Activated CD4-positive, alpha-beta memory T cell treated with anti-CD3 and anti-CD28 coated beads for 36 hours (primary cell): ENCODE measurements at places on chromosomes 16 and 17.

DNA sequence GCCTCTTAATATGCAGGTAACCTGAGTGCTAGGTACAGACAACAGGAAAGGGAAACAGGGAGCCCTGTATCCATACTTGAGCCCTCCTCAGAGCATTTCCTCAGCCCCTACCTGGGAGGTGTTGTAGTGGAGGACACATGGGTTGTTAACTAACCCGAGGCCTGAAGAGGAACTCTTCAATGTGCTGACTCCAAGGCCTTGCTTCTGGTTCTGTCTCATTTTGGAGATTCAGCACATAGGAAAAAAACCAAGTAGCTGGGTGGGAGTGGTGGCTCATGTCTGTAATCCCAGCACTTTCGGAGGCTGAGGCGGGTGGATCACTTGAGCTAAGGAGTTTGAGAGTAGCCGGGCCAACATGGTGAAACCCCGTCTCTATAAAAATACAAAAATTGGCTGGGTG, 24.8 kb downstream of the SNX11 start:
- no peak for DNase-seq

- DNase-seq, result no peak
Observed at GRCh38 chr17:37571674-37572073, 37.5 kb downstream of the SYNRG start.

DNA sequence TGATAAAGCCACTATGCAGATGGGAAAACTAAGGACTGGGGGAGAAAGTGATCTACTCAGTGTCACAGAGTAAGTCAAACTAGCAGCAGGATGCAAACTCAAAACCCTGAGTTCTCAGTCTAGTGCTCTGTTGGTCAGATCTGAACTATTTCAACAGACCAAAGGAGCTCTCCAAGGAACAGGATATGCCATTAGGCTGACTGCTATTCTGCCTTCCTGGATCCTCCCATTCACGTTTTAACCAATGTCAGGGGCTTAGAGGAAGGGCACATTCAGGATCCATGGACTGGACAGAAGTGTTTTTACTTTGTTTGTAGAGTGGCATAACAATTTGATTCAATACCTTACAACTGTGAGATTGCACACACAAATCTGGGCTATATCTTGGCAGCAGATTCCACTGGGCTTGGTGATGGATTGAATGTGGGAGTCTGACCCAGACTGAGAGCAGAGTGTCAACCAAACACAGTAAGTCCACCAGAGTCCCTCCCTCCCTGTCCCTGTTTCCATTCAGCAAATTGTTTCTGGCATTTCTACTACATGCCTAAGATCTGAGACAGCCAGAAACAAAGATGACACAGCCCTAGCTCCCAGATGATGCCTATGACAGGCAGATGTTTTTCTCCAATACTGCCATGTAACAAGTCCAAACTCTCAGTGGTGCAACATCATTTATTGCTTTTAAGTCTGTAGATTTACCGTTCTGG, 337.8 kb upstream of the CDH5 start:
- no peak for DNase-seq

DNA sequence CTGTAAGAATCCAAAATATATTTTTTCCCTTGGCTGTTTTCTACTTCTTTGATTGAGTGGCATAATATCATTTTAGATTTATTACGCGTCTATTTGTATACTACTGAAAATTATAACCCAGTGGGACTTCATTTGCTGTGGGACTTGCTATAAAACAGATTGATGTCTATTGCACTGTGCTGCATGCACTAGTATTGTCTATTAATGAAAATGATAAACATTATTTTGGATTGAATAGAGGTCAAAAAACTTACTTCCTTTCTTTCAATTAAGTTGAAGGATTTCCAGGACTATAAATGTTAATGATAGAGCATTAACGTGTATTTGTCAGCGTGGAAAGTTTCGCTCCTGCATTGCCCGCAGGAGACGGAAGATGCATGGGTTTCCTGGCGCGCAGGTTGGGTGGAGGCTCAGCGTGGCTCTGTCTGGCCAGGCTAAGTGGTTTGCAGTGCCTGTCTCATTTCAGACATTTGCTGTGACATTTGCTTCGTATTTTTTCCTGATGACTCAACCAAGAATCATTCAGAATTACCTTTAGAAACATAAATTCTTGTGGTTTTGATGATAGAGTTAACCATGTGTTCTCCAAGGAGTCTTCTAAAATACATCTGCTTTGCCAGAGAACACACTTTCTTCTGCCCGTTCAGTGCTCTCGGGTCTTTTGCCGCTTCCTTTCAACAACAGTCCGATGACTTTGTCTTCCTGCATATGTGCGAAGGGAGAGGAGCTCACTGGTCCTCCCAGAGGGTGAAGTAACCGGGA, 216.7 kb downstream of the RPTOR start:
- peak; percentile 86 for DNase-seq

DNA sequence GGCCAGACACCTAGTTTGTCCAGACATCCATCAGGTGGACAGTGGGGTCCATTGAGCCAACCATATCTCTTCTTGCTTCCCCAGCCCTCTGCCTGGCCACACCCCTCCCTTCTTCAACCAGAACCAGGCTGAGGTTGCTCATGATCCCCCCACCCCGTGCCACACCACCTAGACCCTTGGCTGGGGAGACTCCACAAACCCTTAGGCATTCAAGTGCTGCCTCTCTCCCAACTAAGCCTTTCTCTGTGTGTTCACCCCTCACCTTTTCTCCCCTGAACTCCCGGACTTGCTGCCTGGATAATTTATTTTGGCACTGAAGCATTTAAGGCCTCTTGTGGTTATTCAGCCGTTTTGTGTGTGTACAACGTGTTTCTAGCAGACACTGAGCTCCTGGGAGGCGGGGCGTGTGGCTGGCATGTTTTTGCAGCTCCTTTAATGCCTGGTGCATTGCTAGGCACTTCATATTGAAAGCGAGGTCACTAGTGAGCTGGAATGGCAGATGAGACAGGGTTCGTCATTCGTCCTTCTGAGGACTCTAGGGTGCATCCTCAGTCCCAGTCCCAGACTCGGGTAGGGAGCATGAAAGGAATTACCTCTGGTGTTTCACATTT, 28.7 kb downstream of the CACNA1G start:
- no peak for DNase-seq

DNA sequence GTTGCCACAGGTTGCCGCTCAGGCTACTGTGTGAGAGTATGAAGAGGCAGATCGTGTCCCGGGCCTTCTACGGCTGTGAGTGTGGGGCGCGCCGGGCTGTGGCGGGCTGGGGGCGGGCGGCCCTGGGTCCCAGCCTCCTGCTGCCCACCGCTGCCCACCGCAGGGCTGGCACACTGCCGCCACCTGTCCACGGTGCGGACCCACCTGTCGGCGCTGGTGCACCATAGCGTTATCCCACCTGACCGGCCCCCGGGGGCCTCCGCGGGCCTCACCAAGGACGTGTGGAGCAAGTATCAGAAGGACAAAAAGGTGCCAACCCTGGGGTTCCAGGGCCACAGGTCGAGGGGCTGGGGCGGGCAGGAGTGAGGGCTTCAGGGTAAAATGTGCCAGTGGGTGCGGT, 28.7 kb downstream of the MNT start:
- DNase-seq, result no peak

DNA sequence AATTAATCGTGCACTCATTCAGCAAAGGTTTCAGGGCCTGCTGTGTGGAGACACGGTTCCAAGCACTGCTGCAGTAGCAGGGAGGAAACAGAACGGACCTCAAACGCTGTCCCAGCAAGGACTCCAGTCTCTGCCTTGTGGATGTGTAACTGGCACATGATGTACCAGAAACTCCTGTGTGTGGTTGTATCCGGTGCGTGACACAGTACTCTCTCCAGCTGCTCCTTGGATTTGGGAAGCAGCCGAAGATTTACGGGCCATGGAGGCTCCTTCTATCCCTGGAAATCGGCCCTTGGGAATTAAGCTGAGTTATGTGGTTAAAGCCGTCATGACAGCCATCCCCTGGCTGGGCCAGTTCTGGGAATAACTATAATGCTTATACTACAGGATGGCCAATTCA, 8.5 kb upstream of the ANKRD11 start:
- DNase-seq, result no peak

DNA sequence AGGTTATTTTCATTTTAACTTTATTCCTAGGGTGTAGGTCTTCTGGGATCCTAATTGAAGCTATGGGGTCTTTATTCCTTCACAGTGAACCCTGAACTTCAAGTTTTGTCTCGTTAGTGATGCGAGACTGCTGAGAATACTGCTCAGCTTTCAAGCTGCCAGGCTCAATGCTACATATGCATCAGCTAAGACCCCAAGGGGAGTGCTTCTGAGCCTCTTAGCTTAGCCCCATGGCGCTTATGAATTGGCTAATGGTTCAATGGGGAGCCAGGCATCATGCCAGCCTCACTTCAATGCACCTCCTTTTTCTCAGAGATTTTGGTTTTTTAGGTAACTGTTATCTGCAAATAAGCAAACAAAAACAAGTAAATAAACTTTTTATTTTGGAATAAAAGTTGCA, 94.1 kb upstream of the SIAH1 start:
- no peak for DNase-seq

- no peak for DNase-seq
Observed at GRCh38 chr16:28283798-28284577, 8.3 kb upstream of the SBK1 start.

DNA sequence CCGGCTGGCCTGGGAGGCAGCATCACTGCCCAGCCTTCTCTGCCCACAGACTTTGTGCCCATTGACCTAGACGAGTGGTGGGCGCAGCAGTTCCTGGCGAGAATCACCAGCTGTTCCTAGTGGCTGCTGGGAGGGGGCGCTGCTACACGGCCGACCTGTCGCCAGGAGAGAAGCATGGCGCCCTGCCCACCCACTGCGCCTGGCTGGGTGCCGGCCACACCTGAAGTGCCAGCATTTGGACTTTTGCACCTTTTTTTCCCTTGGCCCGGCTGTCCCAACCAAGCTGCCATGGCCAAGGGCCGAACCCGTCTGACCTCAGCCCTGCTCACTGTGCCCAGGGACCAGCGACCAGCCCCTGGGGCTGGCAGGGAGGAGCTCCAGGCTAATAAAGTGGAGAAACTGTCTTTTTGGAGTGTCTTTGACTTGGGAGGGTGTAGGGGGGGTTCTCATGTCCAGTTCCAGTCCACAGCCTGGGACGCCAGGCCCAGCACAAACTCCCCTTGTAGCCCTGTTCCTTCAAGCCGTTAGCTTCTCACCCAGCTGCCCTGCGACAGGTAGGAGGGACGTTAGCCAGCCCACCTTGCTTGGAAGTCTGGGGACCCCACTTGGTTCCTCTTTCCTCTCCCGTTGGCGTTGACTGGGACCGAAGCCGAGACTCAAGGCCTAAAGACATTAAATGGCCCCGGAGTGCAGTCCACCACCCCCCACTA, 939 bp upstream of the WDR90 start:
- peak; percentile 71 for DNase-seq

- no peak for DNase-seq
Observed at GRCh38 chr17:82898976-82899514, 59.2 kb upstream of the ZNF750 start.

DNA sequence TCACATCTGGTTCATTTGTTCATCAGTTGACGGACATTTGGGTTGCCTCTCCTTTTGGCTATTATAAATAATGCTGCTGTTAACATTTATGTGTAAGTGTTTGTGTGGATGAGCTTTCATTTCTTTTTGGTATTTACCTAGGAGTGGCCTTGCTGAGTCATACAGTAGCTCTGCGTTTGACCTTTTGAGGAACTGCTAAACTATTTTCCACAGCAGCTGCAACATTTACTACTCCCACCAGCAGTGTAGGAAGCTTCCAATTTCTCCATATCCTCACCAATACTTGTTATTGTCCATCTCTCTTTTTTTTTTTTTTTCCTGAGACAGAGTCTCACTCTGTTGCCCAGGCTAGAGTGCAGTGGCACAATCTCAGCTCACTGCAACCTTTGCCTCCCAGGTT, 20.7 kb upstream of the PLCG2 start:
- no peak for DNase-seq

DNA sequence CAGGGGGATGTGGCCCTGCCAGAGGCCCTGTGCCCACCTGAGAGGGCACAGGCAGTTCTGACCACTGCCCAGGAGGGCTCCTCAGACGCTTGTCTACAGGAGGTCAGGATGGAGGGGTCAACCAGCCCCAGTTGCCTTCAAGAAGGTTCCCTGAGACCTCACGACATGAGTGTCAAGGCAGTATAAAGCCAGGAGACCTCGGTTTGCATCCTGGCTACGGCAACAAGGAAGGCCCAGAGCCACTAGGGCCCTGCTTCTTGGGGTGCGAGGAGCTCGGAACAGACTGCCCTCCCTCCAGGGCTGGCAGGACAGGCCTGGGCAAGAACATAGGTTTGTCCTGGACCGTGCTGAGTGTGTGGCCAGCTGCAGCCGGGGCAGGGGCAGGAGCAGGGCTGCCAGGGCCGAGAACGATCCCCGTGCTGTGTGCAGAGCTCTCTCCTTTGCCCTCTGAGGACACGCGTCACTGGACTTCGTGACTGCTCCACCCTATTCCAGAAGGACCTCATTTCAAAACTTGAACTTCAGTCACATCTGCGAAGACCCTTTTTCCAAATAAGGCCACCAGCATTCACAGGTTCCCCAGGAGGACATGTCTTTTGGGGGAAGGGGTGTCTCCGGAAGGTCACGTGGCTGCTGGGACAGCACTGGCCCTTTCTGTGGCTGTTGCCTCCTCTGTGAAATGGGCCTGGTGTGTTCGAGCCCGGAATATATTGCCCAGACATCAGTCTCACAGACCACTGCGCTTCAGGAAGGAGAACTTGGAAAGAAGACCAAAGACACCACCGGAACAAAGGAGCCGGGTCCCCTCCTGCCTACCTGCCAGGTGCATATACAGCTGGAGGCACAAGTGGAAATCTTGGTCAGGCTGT, 27.7 kb downstream of the SLC7A5 start:
- no peak for DNase-seq

DNA sequence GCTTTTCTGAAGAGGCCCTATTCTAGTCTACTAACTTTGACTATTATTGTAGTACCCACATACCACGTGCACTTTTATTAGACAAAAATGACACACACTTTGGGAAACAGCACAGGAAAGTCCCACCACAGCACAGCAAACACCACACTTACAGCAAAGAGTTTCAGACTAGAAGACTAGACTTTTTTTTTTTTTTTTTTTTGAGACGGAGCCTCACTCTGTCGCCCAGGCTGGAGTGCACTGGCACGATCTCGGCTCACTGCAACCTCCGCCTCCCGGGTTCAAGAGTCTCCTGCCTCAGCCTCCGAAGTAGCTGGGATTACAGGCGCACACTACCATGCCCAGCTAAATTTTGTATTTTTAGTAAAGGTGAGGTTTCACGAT, 20.1 kb downstream of the YWHAE start:
- peak; percentile 59 for DNase-seq

- no peak for DNase-seq
Observed at GRCh38 chr16:1197237-1197866, 27.7 kb downstream of the TPSG1 start.

- no peak for DNase-seq
Observed at GRCh38 chr17:7656958-7657609, 6.4 kb downstream of the ATP1B2 start.

- DNase-seq, result peak; percentile 91
Observed at GRCh38 chr16:525520-526180, 1.9 kb upstream of the CAPN15 start.

GRCh38 chr16:58392215-58393137, at the start of gene GINS3:
Gene GINS3, plus strand, starts transcription at chr16:58392471. Its CDS starts 131 bp downstream, at chr16:58392602.
- DNase-seq, result peak; percentile 92

DNA sequence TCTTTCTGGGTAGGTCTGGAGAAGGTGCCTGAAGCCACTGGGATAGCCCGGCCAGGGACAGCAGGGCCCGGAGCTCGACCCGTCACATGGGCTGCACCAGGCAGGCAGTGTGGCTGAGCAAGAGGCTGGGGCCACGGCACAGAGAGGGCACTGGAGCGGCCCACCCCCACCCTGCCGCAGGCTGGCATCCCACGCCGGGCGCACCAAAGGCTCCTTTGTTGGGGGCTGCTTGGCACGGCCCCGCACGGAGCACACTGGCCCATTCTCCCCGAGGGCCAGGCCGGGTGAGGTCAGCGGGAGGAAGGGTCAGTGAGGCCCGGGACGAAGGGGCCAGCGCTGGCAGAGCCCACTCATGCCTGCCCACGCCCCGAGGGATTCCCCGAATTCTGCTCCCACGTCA, 36.5 kb upstream of the PVALEF start:
- no peak for DNase-seq
